ENCODE measurements at places on chromosomes 1 and 21.

- peak; percentile 95 for DNase-seq
These were observed 135.5 kb downstream of the TGFB2 start for GRCh38 chr1:218480588-218481099.

GRCh38 chr1:28078680-28079626 lies 9.5 kb downstream of the EYA3 start:
- peak; percentile 81 for DNase-seq

GRCh38 chr1:8663090-8663802 lies 154.2 kb downstream of the RERE start:
- no peak for DNase-seq

DNA sequence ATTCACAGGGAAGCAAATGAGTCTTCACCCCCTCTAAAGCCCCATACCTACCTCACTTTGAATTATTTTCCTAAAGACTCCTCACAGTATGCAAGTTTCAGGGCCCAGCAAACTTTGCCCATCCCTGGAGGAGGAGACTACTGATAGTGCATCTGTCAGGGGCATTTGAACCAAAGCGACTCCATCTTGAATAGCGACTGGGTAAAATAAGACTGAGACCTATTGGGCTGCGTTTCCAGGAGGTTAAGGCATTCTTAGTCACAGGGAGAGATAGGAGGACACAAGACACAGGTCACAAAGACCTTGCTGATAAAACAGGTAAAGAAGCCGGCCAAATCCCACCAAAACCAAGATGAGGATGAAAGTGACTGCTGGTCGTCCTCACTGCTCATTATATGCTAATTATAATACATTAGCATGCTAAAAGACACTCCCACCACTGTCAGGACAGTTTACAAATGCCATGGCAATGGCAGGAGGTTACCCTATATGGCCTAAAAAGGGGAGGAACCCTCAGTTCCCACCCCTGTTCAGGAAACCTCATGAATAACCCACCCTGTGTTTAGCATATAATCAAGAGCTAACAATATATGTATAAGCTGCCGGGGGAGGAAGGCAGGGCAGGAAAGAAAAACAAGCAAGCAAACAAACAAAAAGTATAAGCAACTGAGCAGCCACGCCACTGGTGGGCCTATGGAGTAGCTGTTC lies 3.3 kb upstream of the PKNOX1 start:
- DNase-seq = no peak

DNA sequence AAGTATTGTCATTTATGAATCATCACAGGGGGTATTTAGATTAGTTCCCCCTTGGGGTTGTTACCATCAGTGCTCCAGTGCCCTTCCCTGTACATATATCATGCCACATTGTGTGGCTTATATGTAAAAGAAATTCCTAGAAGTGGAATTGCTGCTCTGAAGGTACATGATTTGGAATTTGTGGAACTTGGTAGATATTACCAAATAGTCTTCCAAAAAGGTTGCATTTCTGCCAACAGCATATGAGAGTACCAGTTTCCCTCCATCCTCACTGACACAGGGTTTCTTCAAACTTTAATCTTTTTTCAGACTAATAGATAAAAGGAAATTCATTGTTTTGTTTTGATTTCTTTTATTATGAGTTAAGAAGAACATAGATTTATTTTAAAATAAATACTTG lies 41.3 kb downstream of the AKNAD1 start:
- no peak for DNase-seq

DNA sequence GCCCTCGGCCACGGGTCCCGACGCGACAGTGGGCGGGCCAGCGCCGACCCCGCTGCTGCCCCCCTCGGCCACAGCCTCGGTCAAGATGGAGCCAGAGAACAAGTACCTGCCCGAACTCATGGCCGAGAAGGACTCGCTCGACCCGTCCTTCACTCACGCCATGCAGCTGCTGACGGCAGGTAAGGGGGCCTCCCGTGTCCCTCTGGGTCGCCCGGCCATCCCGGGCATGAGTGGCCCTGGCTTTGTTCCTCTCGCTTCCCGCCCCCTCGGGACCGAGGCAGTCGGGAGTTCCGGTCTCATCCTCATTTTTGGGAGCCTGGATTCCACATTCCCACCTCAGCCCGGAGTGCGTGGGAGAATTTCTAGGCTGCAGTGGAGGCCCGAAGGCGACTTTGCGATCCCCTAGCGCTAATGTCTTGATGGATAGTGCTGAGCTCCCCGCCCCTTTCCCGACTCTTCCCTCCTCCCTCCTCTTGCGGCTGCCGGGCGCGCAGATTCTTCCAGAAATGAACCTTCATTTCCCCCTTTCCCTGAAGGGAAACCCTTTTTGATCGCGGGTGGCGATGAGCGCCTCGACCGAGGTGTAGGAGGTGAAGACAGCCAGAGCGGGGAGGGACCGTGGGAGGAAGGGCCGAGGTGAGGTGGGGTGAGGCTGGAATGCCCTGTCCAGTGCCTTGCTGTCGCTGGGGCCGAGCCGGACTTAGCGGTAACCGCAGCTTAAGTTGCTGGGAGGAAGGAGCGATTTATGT lies 705 bp downstream of the KHDRBS1 start:
- DNase-seq = peak; percentile 47

- no peak for DNase-seq
These were observed 8.9 kb upstream of the KCNE1 start for GRCh38 chr21:34520764-34521508.

DNA sequence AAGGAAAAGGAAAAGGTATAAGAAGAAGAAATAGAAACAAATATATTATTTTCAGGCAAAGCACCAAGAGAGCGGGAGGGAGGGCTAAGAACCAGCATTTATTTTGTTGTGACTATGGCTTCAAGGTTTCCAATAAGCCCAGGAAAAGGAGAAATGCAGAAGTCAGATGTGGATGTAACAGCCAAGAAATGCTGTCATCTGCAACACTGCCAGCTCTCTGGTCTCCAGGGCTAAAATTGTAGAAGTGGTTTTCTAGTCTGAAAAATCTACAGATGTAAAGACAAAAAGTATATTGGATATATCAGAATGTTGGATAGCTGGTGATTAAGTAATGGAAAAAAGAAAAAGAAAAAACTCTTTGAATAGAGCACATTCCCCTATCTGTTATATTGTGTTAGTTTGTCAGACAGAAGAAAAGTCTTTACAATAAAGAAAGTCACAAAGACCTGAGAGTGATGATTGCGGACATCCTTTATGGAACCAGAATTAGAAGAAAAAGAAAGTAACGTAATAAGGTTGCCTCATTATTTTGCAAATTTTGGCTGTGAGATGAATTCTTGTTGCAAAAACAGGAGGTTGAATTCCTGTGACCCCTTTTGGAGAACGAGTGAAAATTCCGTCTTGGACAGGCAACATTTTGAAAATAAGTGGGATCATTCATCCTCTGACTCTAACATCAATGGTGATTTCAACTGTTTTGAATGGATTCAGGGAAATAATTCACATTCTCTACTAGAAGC lies 938.1 kb downstream of the TTLL7 start:
- no peak for DNase-seq

DNA sequence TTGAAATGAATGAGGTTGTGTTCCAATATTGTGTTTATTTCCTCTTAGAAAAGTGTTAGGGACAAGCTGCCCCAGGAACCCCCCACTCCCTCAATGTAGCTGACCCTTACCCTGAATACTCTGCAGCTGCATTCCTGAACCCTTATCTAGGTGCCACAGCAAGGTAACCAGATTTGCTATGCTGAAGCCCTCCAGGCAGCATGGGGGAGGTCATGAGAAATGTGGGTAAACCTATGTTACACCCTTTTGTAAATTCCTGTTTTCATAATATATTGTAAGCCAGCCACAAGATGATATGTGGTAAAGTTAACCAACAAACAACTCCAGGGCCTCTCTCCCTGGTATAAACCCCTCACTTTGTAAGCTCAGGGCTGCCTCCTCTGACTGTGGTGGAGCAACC lies 27.8 kb upstream of the CLDN8 start:
- no peak for DNase-seq

GRCh38 chr1:212479188-212479587 lies 46.5 kb downstream of the NENF start:
- no peak for DNase-seq

DNA sequence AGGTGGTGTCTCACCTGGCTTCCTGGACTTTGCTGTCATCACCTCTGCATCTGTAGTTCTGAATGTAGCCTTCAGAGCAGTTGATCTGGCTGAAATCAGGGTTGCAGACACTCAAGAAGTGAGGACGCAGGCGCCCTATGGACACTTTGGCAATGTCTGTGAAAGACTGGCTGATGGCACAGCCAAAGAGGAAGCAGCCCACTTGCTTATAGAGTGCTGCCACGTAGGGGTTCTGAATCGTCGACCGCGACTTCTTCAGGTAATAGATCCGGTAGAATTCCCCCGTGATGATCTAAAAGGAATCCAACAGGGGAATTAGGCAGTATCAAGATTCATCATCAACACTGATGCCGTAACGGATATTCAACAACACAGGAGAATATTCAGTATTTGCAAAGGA lies 55.1 kb downstream of the PLPP3 start:
- no peak for DNase-seq

DNA sequence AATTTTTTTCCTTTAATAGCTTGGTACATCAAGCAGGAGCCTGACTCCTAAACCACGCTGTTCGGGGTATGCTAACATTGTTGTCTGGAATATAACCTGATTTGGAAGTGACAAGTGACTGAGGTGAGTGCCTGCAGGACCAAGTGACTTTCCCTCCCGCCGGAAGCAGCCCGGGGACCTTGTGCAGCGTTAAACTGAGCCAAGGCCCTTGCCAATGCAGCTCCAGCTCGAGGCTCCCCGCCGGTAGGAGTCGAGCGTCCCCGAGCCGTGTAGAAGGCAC lies 716 bp upstream of the MTARC1 start:
- DNase-seq = no peak

DNA sequence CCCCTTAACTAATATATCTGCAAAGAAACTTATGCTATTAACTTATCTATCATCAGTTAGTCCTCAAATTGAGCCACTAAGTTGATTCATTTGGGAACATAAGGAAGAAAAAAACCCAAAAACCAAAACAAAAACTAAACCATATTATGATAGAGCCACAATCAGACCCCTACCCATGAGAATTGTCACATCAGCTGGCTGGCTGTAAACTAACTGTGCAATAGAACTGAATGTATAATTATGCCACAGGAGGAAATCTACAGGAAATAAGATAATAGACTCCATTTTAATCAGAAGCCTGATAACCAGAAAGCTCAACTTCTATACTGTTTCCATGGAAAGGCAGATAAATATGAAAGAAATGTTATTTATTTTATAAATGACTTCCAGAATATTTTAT lies 110.0 kb downstream of the RGL1 start:
- no peak for DNase-seq

GRCh38 chr21:43866659-43867331 lies 1.8 kb downstream of the AGPAT3 start:
- DNase-seq = no peak

- DNase-seq = no peak
These were observed 885.7 kb downstream of the PLA2G4A start for GRCh38 chr1:187714470-187714869.

- DNase-seq = no peak
These were observed 48.2 kb upstream of the BTG3 start for GRCh38 chr21:17660862-17661261.

- DNase-seq = no peak
These were observed 109.8 kb downstream of the PLPPR4 start for GRCh38 chr1:99374109-99374508.

GRCh38 chr1:161364332-161364731 lies 3.3 kb downstream of the CFAP126 start:
- no peak for DNase-seq

All from fibroblast of skin of back (primary cell).